ENCODE measurements at places on chromosomes 12 and 14.

DNA sequence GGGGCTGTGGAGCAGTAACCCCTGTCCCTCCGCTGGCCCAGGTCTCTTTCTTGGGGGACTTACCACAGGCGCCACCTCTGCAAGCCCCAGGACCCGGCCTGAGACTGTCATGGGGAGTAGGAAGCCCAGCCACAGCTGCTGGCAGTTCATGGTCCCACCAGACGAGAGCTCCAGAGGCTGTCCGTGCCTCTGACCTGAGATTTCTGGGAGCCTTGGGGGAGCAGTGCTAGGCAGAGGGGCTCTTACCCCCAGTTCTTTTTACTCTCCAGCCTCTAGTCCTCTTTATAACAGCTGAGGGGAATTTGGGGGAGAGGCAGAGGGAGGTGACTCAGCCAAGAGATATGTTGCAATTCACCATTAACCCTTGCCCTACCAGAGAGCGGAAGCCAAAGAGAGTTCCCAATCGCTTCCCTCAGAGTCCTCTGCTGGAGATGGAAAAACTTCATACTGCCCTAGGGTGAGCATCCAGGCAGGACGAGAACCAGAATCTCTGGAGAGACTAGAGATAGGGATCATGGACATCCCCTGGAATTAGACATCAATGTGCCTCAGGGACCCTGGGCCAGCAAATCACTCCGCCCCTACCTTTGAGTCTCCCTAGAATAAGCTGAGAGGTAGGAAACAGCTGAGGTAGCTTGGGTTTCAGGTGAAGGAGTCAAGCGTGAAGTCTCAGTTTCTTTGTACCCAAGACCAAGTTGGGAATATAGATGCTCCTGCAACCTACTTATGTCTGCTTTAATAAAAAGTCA is at the start of gene MMP19:
TSS of gene MMP19 (minus strand) at position 256 of the 749 bp plus-strand sequence. CDS start at position 150, 106 bp downstream.
- no peak for DNase-seq

DNA sequence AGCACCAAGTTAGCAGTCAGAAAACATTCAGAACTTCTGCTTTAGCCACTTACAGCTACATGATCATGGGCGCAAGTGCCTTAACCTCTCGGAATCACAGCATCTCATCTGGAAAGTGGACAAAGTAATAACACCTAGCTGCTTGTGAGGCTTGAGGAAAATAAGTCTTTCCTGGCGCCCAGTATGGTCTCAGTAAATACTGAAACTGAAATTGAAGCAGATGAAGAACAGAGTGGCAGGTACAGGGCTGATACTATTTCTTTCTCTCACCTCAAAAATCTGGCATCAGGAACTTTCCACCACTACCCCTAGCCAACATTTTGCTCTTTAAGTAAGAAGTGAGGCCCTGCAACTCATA is 129.7 kb upstream of the FUT8 start:
- DNase-seq: no peak

GRCh38 chr14:93496856-93497741 is 66.4 kb downstream of the UNC79 start:
- DNase-seq: no peak

DNA sequence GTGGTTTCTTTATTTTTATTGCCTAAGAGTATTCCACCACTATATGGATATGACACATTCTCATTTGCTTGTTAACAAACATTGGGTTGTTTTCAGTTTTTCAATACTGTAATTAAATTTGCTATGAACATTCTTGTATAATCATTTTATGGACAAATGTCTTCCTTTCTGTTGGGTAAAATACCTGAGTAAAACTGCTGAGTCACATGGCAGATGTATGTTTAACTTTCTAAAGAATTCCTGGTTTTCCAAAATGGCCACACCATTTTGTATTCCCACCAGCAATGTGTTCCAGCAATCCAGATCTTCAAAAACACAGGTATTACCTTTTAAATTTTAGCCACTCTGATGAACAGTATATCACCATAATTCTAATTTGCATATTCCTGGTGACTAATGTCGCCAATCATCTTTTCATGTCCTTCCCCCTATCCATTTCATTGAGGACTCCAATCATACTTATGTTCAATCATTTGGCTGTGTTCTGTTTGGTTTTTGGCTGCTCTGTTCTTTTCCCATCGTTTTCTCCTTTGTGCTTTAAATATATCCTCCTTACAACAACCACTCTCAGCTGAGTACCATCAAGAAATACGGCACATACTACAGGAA is 36.0 kb downstream of the CDK17 start:
- no peak for DNase-seq

- no peak for DNase-seq
Measured at GRCh38 chr12:23851602-23852001, 97.9 kb downstream of the SOX5 start.

GRCh38 chr12:100381379-100381778 is 24.5 kb downstream of the SLC17A8 start:
- no peak for DNase-seq

GRCh38 chr14:99093532-99094517 is 178.2 kb downstream of the BCL11B start:
- DNase-seq: no peak
